ENCODE measurements at places on chromosomes 2 and 18.
A peak's percentile ranks its signal among the peaks of the same experiment; 100 is the strongest.

DNA sequence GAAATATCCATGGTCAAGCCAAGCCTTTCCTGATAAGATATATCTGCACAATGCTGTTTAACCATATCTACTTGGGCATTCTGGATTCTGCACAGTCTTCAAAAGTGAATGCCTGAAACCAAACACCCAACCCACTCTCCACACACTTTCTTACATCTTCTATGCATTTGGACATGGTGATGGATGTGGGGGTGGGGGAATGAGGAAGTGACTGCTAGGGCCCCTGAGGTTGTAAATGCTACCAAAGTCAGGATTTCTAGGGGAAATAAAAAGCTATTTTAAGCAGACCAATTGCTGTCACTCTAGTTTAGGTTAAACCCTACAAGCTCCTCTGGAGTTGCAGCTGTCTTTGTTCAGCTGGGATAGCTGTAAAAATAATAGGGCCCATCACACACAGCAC is 26.7 kb upstream of the TGFA start:
- DNase-seq = peak; percentile 77

DNA sequence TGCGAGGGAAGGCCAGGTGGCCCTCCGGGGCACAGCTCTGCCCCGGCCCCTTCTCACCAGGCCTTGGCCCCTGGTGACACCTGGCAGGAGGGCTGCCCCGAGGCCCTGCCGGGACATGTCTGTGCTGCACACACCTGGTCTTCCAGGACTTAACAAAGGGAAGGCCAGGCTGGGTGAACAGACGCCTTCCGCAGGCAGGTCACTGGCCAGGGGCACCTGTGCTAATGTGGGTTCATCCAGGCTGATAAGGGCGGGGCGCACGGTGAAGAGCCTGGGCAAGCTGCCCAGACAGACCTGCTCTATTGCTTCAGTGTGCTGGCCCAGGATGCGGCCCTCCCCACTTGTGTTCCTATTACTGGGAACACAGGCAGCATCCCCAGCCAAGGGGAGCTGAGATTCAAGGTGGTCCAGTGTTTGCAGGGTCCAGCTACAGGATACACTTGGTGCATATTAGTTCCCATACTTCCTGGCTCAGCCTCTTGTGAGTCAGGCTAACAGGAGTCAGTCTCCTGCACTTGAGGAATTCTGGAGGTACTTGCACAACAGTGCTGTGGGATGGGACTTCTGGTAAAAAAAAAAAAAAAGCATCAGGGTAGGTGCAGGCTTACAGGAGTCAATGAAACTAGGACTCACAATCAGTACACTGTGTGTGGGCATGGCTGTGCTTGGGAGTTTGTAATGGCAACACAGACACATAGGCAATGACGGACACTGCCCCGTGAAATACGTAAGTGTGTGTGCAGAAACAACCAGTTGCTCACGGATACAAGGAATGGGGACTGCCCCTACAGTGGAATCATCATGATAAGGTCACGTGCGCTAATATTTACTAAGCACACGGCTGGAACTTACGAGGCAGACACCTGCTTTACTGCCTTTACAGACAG is 261.4 kb downstream of the TWIST2 start:
- DNase-seq = no peak

DNA sequence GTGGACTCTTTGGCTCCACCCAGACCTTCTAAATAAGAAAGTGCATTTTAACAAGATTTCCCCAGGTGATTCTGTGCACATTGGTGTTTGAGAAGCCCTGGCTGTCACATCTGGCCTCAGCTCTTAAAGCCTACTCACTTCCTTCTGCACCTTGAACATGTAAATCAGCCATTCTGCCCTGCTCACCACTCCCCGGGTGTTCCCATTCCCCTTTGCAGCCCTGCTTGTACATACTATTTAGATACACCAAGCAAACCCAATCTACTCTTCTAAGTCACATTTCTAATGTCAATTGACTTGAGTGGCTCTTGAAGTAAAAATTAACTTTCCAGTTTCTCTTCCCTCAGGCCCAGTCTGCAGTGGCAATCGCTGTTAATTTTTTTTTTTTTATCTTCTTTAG is 13.1 kb upstream of the SCN1A start:
- DNase-seq = no peak

DNA sequence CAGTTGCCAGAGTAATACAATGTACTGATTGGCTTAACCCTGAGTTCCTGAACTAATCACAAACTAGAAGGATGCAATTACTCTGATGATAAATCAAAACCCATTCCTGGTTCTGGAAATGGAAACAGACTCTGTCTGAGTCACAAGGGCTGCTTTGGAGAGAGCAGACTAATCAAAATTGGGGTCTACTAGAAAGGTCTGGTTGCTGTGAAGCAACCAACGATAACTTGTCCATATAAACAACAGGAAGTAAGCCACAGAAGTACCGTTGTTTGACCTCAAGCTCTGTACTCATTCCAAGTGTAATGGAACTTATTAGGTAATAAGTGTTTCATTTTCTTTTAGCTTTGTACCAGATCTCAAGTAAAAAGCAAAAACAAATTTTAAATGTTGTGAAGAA is 49.7 kb downstream of the RASGRP3 start:
- DNase-seq = peak; percentile 81

DNA sequence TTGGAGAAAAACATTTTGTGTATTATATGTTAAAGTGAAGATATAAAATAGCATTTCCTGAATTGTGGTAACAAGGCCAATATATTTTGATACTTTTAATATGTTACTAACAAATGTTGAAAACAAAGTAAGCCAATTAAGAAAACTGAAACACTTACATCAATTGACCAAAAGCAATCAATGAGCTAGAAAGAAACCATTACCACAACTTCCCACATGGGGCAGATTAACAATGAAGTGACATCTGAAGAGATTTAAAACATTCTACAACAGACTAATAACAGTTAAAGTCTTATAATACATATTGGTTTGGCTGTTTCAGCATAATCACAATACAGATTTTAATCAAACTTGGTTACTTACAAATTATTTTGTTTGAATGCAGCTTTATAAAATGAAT is 282.4 kb upstream of the NETO1 start:
- DNase-seq = no peak

- DNase-seq = peak; percentile 20
Measured at GRCh38 chr2:200968735-200969134, 5.3 kb upstream of the ORC2 start.

DNA sequence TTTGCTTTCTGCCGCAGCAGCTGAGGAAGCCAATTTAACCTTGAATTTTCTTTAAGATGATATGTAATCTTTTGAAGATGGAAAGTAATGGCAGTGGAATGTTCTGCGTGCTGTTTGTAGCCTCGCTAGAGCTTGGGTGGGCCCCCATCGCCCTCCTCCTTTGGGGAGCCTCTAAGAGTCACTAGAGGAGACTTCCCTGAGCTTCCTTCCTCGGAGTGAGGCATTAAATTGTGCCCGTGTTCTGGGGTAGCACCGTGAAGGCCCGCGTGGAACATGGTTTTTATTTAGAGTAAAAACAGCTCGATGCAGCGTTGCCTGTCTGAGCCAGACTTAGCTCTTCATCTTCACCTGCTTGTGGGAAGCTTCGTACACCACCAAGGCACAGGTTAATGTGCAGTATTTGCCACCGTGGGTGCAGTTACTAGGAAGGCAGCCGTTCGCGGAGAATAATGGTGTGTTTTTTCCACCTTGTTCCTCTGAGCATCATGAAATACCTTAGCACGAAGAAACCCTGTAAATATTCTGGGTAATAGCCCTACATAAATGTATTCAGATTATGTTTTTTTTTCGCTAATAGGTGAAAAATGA is 38.5 kb downstream of the NCK2 start:
- no peak for DNase-seq

- DNase-seq = no peak
Measured at GRCh38 chr2:383178-383577, 95.3 kb upstream of the ALKAL2 start.

- peak; percentile 53 for DNase-seq
Measured at GRCh38 chr18:41391616-41392595, 563.1 kb upstream of the PIK3C3 start.

GRCh38 chr18:36752929-36753865 is 75.6 kb downstream of the TPGS2 start:
- DNase-seq = no peak

- DNase-seq = no peak
Measured at GRCh38 chr2:201957091-201957490, 76.6 kb upstream of the FZD7 start.

GRCh38 chr2:171087547-171087946 is 73.1 kb downstream of the TLK1 start:
- no peak for DNase-seq

DNA sequence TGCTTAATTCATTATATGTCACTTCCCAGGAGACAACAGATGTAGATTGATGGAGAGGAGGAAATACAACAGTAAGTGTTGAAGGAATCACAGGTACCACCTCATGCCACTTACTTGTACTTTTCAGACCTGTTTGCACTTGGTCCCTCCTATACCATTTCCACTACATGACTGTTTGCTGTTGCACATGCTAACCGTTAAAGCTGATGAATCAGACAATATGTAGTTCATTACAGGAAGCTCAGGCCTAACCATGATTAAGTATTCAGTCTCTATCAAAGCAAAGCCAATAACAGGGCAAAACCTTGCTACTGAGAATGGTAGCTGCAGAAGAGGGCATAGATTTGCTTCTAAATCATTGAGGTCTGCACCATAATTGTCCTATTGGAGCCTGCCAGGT is 30.2 kb upstream of the GRP start:
- no peak for DNase-seq

GRCh38 chr2:31134480-31134879 is 3.8 kb downstream of the GALNT14 start:
- DNase-seq = no peak

GRCh38 chr2:174859563-174860169 is 95.4 kb upstream of the CHRNA1 start:
- DNase-seq = no peak

DNA sequence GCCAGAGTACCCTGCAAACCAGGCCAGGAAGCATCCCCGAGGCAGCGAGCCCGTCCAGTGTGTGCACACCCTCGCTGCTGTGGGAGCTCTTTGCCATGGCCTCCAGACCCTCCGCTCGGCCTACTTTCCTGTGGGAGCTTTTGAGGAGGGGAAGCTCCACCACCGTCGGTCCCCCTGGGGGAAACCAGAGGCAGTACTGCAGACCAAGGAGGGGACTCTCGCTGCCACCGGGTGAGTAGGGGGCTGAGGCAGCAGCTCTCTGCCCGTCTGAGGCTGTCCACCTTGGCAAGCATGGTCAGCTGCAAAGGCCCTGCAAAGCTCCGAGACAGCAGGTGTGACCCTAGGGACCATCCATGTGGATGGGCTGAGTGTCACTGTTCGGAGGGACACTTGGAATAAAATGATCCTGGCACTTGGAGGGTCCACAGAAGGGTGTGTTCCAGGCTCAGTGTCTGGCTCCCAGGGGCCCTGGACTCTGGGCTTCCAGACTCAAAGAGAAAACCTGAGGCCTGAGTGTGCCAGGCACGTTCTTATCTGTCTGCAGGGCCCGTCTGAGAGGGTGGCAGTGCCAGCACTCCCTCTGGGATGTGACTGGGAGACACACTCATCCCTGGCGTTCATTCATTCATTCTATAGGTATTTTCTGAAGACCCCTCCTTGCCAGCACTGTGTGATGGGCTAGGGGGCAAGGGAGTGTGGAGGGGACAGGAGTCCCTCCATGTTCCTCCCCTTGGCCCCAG is 282.8 kb upstream of the HS6ST1 start:
- DNase-seq = no peak

- DNase-seq = no peak
Measured at GRCh38 chr2:53785366-53785765, 1.4 kb downstream of the ASB3 start.

DNA sequence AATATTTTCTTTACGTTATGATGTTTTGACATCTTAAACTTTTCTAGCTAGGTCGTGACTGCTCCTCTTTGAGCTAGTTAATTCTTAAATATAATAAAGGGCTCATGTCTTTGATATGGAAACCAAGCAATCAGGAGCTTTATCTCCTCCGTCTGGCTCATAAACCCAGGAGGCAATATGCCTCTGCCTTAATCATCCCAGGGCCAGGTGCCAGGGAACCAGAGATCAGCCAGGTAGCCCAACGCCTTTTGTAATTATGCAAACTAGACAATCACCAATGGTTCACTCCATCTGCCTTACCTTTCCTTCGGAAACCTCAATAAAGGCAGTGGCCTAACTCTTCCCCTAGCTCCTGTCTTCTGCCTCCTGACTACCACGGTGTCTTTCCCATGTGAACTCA is 213.7 kb downstream of the KCNJ3 start:
- no peak for DNase-seq

- DNase-seq = no peak
Measured at GRCh38 chr2:135132314-135132713, 80.2 kb downstream of the RAB3GAP1 start.

DNA sequence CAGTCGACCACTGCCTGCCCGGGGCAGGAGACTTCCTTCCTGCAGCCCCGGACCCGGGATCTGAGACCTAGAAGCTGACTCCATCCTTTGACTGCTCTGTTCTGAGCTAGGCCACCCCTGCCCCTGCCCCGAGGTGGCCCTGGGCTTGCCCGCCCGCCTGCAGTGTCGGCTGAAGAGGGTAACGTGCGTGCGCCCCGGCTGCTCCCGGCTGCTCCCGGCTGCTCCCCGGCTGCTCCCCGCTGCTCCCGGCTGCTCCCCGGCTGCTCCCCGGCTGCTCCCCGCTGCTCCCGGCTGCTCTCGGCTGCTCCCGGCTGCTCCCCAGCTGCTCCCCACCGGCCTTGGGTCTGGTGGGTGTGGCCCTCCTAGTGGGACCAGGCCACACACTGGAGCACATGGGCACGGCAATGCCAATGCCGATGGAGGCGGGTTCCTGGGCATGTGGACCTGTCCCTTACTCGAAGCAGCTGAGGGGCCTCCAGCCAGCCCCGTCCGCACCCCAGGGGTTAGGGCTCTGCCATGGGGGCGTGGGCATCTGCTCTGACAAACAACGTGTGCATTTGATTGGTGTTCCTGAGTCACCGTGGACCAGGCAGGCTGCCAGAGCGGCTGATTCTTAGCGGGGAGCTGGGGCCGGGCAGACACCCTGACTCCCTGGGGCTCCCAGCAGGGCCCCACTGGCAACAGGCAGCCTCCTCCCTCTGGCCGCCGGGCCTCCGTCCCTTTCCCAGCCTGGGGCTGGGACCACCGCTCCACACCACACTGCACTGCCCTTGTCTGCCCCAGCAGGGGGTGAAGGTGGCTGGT is 2.0 kb upstream of the GAL3ST2 start:
- no peak for DNase-seq

GRCh38 chr2:33384599-33384961 is 91.9 kb upstream of the RASGRP3 start:
- DNase-seq = no peak

DNA sequence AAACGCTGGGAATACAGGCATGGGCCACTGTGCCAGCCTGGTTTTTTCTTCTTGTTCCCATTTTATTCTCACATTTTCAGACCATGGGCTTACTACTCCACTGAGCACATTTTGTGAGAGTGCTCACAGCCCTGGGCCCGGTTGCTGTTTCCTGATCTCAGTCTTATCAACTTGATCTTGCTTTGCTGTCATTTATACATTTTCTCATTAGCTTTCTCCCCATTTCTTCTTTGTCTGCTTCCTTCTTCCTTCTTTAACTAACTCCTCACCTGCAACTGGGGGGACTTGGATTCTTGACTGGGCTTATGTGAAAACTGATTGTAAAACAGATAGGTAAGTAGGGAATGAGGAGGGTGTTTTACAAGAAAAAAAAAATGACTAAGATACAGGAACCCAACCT is 117.3 kb downstream of the PLB1 start:
- DNase-seq = no peak

GRCh38 chr2:203195331-203196036 is 43.3 kb upstream of the CYP20A1 start:
- DNase-seq = no peak

- DNase-seq = no peak
Measured at GRCh38 chr2:2926858-2927175, 450.8 kb downstream of the EIPR1 start.

All from NB4 (cell line).